Lower lobe of right lung (tissue), 2 donors: ENCODE measurements at places on chromosomes 1 and 21. TPM values are rescaled to one million over a fixed set of nuclear protein-coding genes. Genes with fewer than 3 reads are reported as not detected.

Gene ASTN1
- total RNA-seq: 0.41 TPM

Gene TAS1R1
- 0.27 TPM for total RNA-seq

Gene GFI1
- 3.3 TPM for total RNA-seq

Gene THEM5
- total RNA-seq: not detected

Gene KRTAP19-3
- not detected for total RNA-seq

Gene S100A9
- 911 TPM for total RNA-seq

Gene CLIC6
- 23.5 TPM for total RNA-seq

Gene KCNH1
- total RNA-seq: not detected

Gene SFN
- total RNA-seq: 47.5 TPM

Gene IRF6
- total RNA-seq: 18.2 TPM

Gene LPGAT1
- total RNA-seq: 34.9 TPM

Gene RAB42
- total RNA-seq: 7.0 TPM

Gene CSF3R
- total RNA-seq: 214 TPM

Gene AMY1A
- total RNA-seq: 5.8 TPM

Gene HSPA6
- total RNA-seq: 13.0 TPM
